Peyer's patch (tissue), 4 donors: ENCODE measurements at places on chromosomes 16 and 17. TPM values are rescaled to one million over a fixed set of nuclear protein-coding genes. Genes with fewer than 3 reads are reported as not detected.

Gene KRT32
- total RNA-seq: not detected

DNA sequence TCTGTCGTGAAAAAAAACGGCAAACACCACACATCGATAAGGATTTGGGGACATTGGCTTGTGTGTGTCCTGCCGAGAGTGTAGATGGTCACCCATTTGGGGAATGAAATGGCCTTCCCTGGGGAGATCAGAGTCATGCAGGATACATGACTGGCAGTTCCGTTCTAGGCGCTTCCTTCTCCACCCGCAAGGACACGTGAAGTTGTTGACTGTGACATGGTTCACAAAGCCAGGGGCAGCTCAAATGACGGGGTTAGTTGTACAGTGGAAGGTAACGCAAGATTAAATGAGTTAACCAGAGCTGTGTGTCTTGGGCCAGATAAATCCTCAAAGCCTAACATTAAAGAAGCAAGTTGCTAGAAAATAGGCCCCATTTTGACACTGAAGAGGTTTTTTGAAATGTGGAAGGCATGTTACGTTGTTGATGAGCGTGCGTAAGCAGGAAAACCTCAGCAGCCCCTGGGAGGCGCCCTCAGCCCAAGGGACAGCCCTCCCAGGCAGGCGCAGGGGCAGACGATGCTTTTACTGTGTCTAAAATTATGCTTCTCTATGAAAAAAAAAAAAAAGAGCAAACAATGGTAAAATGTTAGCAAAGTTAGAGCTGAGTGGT is 35.9 kb upstream of the CHMP6 start:
- peaks cover 16% of the 10 kb centered on the region for H3K36me3 ChIP-seq
- no peaks in the 10 kb centered on the region for H3K27me3 ChIP-seq

Gene WFIKKN1
- total RNA-seq: 3.7 TPM

Gene SLFN11
- 7.2 TPM for total RNA-seq

DNA sequence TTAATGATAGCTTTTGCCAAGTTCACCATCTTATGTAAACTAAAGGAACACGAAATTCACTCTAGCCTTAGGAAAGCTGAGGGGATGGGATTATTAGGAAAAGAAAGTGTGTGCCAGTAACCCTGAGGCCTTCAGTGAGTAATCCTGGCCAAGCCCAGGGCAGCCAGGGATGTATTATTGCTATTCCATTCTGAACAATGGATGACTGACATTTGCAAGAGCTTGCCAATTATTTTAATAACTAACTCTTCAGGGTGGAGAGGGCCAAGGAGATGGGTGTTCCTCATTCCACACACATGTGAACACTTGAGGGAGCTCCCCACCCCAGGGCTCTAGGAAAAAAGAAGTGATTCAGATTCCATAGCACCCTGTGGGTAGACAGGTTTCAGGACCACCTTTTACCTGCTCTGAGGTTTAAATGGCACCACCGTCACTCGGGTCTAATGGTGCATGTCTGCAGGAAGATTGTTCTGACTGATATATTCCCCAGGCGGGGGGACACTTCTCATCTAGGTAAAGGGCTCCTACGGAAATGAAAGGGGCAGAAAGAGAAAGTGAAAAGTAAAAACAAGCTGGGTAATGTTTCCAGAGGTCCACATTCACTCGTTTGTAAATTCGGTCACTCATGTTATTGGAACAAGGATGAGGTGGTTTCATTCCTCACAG is 41.5 kb downstream of the TK2 start:
- no peaks in the 10 kb centered on the region for H3K27me3 ChIP-seq
- peak; percentile 49 for DNase-seq
- H3K36me3 ChIP-seq: no peaks in the 10 kb centered on the region
- no peak overlapping the region for H3K4me3 ChIP-seq

Gene C16orf54
- total RNA-seq: 2.7 TPM

DNA sequence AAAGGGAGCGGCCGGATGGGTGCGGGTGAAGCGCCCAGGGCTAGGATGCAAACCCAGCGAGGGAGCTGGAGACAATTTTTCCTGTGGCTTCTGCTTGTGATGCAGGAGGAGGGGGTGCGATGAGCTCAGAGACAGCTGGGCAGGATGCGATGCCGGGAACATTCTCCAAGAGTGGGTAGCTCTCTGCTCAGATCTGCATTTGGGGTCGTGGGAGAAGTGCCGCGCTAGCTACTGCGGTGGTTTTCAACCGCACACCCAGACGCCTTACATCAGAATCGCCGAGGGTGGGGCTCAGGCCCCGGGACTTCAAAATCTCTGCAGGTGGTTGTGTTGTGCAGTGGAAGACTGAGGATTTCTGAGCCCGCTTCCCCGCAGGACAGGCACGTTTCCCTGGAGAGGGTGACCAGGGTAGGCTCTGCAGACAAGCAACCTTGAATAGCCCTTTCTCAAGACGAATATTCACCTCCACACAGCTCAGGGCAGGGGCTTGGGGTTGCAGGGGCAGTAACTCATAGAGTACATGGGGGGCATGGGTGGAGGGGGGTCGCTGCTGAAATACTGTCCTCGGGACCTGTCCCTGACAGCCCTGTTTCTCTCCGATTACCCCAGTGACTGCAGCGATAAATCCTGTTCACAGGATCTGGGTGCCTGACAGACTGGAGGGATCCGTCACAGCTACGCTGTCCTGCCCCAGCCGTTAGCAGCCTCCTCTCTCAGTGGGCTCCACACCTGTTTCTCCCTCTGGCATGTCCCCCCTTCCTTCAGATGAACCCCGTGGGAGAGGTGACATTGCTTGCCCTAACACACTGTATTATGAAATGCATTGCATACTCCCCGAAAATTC is 63.3 kb downstream of the HAPSTR1 start:
- no peaks in the 10 kb centered on the region for H3K36me3 ChIP-seq
- H3K27me3 ChIP-seq: no peaks in the 10 kb centered on the region
- no peak overlapping the region for H3K4me3 ChIP-seq
- no peaks in the 10 kb centered on the region for H3K4me1 ChIP-seq

Gene CES4A
- 26.5 TPM for total RNA-seq

- no peaks in the 10 kb centered on the region for H3K27me3 ChIP-seq
- H3K4me1 ChIP-seq: peaks cover 26% of the 10 kb centered on the region
- no peak overlapping the region for H3K4me3 ChIP-seq
Observed at GRCh38 chr16:4309833-4310266, 6.0 kb upstream of the GLIS2 start.

Gene GPR139
- not detected for total RNA-seq

- no peaks in the 10 kb centered on the region for H3K4me1 ChIP-seq
- peak overlapping the region; percentile 28 for H3K4me3 ChIP-seq
- no peak for DNase-seq
- no peaks in the 10 kb centered on the region for H3K27me3 ChIP-seq
Observed at GRCh38 chr17:20706751-20707373, 127.3 kb downstream of the CDRT15L2 start.

Gene GRB7
- 64.0 TPM for total RNA-seq

GRCh38 chr17:27549251-27549893 is 81.6 kb upstream of the LGALS9 start:
- no peaks in the 10 kb centered on the region for H3K27me3 ChIP-seq
- no peak overlapping the region for H3K4me3 ChIP-seq
- no peak for DNase-seq
- H3K27ac ChIP-seq: peak overlapping the region; percentile 7
- no peaks in the 10 kb centered on the region for H3K36me3 ChIP-seq

GRCh38 chr17:73155410-73156165 is 9.2 kb upstream of the SSTR2 start:
- H3K4me1 ChIP-seq: no peaks in the 10 kb centered on the region
- no peaks in the 10 kb centered on the region for H3K27me3 ChIP-seq
- DNase-seq: no peak
- H3K4me3 ChIP-seq: no peak overlapping the region
- no peaks in the 10 kb centered on the region for H3K36me3 ChIP-seq

Gene ASPA
- 27.7 TPM for total RNA-seq

DNA sequence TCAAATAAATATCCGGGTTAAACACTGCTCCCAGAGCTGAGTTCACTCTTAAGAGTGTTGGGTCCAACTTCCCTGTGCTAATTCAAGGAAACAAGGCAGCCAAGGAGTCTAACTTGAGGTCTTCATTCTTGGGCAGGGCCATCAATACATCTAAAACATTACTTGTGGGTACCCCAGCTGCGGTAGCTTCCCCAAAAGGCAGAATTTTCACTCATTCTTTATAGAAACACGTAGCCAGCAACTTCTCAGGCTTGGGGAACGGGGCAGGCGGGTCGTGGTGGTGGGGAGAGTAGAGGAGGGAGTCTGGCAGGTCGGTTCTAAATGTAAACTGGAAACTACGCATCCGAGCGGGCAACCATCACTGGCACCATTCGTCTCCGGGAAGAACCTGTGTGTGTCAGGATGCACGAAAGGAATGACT is 666 bp upstream of the METTL9 start:
- peak; percentile 53 for DNase-seq
- peaks cover 27% of the 10 kb centered on the region for H3K4me1 ChIP-seq
- peak overlapping the region; percentile 97 for H3K27ac ChIP-seq

DNA sequence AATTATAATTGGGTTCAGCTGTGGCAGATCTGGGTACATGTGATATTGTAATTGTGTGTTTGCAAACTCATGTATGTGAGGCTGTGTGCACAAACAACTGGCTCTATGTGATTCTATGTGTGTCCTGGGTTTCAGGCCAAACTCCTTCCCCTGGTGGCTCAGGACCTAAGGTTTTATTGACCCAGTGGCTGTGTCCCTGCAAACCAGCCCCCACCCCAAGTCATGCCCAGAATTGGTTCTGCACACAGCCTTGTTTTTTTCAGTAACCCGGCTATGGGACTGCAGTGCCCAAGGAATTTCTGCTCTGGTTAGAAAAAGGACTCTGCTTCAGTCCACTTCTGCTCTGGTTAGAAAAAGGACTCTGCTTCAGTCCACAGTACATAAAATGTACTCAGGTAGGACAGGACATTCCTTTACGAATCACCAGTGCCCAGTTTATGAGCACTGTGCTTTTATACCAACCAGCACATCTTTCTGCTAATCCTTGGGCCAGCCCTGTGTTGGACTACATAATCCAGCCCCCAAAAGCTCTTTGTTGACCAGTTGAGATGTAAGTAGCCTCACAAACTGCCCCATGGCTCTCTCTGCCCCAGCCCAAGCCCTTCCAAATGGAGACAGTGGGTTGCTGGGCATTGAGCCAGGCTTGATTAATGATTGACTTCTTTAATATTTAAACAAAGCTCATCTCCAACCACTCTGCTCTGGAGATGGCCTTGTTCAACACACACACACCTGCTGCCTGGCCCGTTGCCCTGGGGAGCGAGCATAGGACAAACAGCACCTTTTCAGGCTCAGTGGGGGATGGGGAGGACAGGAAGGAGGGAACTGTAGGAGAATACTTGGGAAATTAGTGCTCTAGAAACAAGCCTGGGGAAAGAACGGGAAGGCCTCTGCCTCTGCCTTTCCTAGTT is 2.9 kb upstream of the KCNH6 start:
- DNase-seq: peak; percentile 94
- no peaks in the 10 kb centered on the region for H3K36me3 ChIP-seq
- peaks cover 16% of the 10 kb centered on the region for H3K4me1 ChIP-seq
- no peak overlapping the region for H3K4me3 ChIP-seq
- H3K27ac ChIP-seq: peak overlapping the region; percentile 92
- no peaks in the 10 kb centered on the region for H3K27me3 ChIP-seq

Gene LPO
- not detected for total RNA-seq

DNA sequence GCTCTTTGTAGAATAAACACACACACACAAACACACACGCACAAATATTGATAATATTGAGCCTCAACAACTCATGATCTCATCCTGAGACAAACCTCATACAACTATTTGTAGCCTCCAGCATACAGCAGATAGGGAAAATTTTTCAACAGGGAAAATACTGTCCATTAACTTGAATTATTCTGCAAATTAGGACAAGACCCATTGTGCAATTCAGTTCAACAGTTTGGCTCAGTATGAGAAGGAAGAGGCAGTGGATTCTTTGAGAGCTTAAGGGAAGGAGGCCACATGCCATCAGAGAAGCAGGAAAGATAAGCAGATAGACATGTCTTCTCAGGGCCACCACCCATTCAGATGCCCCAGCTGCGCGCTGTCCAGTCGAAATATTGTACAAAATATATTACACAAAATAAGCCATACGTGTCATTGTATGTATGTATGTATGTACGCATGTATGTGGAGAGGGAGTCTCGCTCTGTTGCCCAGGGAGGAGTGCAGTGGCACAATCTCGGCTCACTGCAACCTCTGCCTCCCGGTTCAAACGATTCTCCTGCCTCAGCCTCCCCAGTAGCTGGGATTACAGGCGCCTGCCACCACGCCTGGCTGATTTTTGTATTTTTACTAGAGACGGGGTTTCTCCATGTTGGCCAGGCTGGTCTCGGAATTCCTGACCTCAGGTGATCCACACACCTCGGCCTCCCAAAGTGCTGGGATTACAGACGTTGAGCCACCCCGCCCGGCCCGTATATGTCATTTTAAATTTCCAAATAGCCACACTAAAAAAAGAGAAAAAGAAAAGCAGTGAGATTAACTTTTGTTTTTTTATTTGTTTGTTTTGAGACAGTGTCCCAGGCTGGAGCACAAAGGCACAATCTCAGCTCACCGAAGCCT is 1.8 kb downstream of the ZC3H7A start:
- H3K4me3 ChIP-seq: peak overlapping the region; percentile 89
- H3K4me1 ChIP-seq: peaks cover 30% of the 10 kb centered on the region
- H3K27me3 ChIP-seq: no peaks in the 10 kb centered on the region
- no peaks in the 10 kb centered on the region for H3K36me3 ChIP-seq

GRCh38 chr17:51876986-51877385 is 281.5 kb downstream of the CA10 start:
- H3K27ac ChIP-seq: no peak overlapping the region
- H3K36me3 ChIP-seq: no peaks in the 10 kb centered on the region
- H3K4me1 ChIP-seq: no peaks in the 10 kb centered on the region
- DNase-seq: no peak
- no peak overlapping the region for H3K4me3 ChIP-seq
- H3K27me3 ChIP-seq: no peaks in the 10 kb centered on the region

DNA sequence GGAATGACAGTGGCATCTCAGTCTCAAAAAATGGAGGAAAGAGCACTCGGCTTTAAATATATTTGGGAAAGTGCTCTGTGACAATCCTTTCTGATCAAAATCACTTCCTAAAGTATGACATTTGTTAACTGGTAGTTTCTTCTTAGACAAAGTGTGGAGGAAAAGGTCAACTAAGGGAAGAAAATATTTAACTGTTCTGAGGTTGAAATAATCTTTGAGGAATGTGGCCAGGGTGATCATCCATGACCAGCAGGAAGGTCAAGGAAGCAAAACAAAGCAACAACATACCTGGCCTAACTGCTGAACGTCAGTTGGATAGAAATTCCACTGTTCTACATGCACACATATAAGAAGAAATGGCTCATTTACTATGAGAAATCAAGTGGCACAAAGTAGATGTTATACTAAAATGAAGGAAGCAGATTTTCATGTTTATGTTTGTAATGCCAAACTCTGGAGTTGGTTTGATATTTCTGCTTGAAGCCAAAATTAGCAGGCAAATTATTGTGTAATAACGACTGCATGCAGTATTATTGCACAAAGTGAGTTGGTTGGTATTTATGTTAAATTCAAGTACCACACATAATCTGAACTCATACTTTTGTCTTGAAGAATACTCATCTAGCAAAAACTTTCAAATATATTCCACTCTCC is 87.3 kb upstream of the CORO6 start:
- H3K27me3 ChIP-seq: no peaks in the 10 kb centered on the region
- no peaks in the 10 kb centered on the region for H3K4me1 ChIP-seq
- DNase-seq: no peak
- H3K36me3 ChIP-seq: no peaks in the 10 kb centered on the region
- H3K27ac ChIP-seq: peak overlapping the region; percentile 80

- H3K27ac ChIP-seq: peak overlapping the region; percentile 98
- H3K36me3 ChIP-seq: no peaks in the 10 kb centered on the region
- H3K27me3 ChIP-seq: no peaks in the 10 kb centered on the region
- peak; percentile 29 for DNase-seq
Observed at GRCh38 chr16:29804455-29805231, 1.7 kb upstream of the MAZ start.

Gene ZPBP2
- not detected for total RNA-seq

Gene AOC2
- 0.70 TPM for total RNA-seq

- no peaks in the 10 kb centered on the region for H3K4me1 ChIP-seq
- H3K27me3 ChIP-seq: no peaks in the 10 kb centered on the region
- H3K27ac ChIP-seq: no peak overlapping the region
- no peaks in the 10 kb centered on the region for H3K36me3 ChIP-seq
- H3K4me3 ChIP-seq: no peak overlapping the region
Observed at GRCh38 chr17:64964796-64965195, 45.5 kb upstream of the LRRC37A3 start.
